ENCODE measurements at places on chromosomes 7 and 10. TPM values are rescaled to one million over a fixed set of nuclear protein-coding genes. Genes with fewer than 3 reads are reported as not detected.

Gene PLXDC2
- 21.8 TPM for total RNA-seq

Gene CLRN3
- total RNA-seq = not detected

Gene PTPRN2
- 2.2 TPM for total RNA-seq

Gene UPK3B
- total RNA-seq = 10.6 TPM

Gene PRKAR2B
- 13.9 TPM for total RNA-seq

DNA sequence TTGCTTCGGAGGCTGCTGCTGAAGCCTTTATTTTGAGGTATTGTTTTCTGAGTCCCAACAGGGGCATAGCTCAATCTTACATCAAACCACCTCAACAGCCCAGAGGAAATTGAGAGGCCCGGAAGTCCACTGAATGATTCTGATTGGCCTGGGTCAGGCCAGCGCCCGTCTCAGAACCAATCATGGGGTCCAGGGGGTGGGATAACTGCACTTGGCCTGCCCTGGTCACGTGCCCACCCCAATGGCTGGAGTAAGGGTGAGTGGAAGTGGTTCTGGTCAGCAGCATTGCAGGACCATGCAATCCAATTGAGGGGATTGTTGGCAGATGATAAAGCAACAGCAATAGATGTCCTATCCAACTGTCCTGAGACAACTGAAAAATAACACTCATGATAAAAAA lies 190.6 kb downstream of the HERPUD2 start:
- DNase-seq = no peak

GRCh38 chr10:45673074-45673648 lies 589 bp upstream of the ZFAND4 start:
- DNase-seq = no peak

- no peak for DNase-seq
Measured at GRCh38 chr10:72031706-72032105, 56.6 kb downstream of the SPOCK2 start.

- no peak for DNase-seq
Measured at GRCh38 chr10:127715782-127716378, 21.1 kb upstream of the FOXI2 start.

DNA sequence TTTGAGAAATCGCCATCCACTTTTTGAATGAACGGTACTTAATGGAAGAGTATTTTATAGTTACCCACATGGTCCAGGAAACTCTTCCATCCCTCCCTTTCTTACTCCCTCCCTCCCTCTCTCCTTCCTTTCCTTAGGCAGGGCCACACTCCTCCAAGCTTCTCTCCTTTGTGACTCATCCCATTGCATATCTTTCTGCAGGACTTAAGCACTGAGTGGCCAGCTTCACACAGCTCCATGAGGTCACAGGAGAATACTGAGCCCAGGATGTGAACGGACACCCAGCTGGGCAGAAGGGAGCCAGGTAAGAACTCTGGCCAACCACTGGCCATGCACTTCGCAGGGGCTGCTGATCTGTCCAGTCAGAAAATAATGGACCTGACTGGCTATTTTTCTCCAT lies 189.7 kb upstream of the ADCY1 start:
- DNase-seq = peak; percentile 63

DNA sequence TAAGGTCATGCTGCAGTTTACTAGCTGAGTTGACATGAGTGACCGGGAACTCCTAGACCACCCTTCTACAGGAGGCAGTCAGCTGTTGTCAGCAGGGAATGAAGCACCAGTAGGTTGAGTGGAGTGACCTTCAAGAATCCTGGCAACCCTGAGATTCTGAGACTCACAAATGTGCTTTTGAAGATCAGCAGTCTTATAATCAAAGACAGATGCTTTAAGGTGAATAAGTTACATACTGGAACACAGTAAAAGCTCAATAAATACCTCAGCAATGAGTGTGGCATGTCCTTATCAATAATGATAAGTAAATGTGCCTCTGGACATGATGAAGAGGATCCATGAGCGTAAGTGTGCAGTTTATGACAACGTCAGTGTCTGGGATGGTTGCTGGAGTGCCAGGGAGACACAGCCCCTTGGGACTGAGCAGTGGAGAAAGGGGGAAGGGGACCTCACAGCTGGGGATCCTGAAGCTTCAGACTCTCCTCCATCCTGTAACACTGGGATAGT lies 11.9 kb upstream of the OR6V1 start:
- no peak for DNase-seq

DNA sequence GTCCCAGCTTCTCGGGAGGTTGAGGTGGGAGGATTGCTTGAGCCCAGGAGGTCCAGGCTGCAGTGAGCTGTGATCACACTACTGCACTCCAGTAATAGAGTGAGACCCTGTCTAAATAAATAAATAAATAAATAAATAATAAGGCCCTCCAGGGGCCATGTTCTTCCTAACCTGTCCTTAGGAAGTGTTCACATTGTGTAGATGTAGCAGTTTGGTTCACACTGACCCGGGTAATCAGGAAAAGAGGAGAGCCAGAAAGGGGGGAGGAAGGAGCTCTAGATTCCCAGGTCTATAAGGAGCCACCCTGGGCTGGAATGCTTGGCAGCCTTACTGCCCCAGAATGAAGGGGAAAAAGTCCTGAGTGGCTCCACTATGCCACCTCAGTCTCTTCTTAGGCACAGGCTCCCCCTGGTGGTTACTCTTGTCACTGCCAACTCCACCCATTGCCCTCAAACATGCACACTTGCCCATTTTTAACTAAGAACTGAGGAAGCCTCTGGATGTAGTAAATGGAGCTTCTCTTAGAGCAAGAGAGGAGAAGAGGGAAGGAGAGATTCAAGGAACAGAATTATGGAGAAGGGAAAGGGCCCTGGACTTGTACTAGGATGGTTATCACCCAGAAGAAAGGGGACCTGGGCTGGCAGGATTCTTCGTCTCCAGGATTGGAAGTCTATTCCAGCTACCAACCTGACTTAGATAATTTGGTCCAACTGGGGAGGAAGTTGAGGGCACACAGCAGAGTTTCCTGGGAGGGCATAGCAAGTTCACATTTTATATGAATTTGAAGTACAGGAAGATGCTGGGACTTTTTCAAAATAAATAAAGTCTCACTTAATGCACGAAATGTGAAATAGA lies 7.8 kb downstream of the HPS6 start:
- peak; percentile 85 for DNase-seq

DNA sequence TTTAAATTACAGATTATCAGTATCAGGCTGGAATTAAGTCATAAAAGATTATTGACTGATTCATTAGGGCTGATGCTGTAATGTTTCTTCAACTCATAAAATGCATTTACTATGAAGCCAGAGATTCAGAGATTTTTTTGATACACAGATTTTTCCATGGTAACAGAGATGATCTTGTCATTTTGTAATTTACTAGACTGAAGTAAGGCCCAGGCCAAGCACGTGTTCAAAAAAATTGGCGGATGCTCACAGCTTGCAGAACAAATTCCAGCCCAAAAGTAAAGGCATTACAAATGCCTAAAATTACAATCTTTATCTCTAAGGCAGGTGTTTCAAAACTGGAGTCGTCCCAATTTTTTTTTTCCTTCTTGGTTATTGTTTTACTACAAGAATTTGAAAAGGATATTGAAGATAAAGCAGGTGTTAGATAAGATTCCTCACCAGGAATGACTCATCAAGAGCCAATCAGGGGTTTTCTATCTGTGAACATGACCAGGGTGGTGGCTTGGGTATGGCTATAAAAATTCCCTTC lies 78.4 kb upstream of the MEOX2 start:
- peak; percentile 52 for DNase-seq

DNA sequence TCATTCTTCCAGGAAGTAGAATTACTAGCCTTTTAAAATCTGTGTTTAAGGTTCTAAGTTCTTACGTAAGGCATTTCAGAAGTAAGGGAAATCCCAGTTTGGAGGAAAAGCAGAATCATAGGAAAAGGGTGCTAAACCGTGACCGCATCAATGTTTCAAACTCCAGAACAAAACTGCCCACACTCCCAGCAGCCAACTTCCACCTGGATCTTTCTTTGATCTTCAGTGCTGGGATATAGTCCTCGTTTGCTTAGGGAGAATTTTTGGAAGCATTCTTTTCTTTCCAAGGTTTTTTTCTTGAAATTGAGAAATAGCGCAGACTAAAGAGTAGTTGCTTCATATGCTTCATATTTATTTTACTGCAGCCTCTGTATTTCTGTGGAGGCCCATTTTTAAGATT lies 8.9 kb downstream of the PROSER2 start:
- DNase-seq = no peak

DNA sequence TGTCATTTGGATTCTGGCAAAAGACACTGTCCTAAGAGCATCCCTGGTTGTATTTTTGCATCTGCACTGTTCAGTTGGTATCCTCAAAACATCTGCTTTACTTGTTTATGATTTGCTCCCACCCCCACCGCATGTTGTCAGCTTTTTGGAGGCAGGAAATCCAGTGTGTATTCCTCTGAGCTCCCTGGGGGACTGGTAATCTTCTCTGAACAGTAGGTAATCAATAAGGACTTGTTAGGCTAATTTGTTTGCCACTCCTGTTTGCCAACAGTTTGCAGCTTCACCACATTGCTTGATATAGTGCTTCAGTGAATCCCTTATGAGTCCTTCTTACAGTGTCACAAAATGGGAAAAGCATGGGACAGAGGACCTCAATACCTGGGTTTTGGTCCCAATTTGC lies 49.1 kb downstream of the FEZF1 start:
- no peak for DNase-seq

DNA sequence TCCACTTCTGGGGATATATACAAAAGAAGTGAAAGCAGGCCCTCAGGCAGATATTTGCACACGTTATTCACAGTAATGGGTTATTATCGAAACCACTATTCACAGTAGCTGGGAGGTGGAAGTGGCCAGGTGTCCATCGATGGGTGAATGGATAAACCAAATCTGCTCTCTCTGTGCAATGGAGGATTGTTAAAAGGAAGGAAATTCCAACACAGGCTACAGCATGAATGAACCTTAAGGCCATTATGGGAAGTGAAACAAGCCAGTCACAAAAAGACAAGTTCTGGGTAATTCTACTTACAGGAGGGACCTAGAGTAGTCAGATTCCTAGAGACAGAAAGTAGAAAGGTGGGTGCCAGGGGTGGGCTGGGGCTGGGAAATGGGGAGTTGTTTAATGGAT lies 48.5 kb upstream of the BHLHA15 start:
- DNase-seq = no peak
